ENCODE measurements at places on chromosomes 4 and X. TPM values are rescaled to one million over a fixed set of nuclear protein-coding genes. Genes with fewer than 3 reads are reported as not detected.
A peak's percentile ranks its signal among the peaks of the same experiment; 100 is the strongest.

GRCh38 chr4:144584428-144584827 is 61.5 kb upstream of the HHIP start:
- no peak overlapping the region for H3K4me3 ChIP-seq
- H3K27me3 ChIP-seq, result no peaks in the 10 kb centered on the region
- no peak overlapping the region for H3K27ac ChIP-seq
- no peaks in the 10 kb centered on the region for H3K36me3 ChIP-seq
- no peak for DNase-seq
- H3K4me1 ChIP-seq, result no peaks in the 10 kb centered on the region

GRCh38 chr4:22372986-22373385 is 142.9 kb downstream of the ADGRA3 start:
- no peaks in the 10 kb centered on the region for H3K36me3 ChIP-seq
- H3K27ac ChIP-seq, result no peak overlapping the region
- H3K4me1 ChIP-seq, result no peaks in the 10 kb centered on the region
- H3K27me3 ChIP-seq, result no peaks in the 10 kb centered on the region
- no peak overlapping the region for H3K4me3 ChIP-seq
- DNase-seq, result no peak

DNA sequence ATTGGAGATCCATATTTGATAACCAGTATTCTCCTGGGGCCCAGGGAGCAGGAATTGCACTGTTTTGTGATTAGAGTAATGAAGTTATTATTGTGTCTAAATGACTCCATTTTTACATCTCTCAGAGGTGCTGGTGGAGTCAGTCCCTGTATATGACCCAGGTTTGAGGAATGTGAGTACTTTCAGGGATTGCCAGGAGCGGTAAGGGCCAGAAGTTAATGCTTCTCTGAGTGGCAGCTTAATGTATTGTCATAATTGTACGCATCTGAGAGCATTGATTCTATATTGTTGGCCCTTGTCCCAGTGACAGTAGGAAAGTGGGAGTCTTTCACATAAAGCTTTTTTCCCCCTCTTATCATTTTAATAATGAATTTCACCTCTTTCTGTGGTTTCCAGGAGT is 146.2 kb downstream of the GATB start:
- no peaks in the 10 kb centered on the region for H3K4me1 ChIP-seq
- no peaks in the 10 kb centered on the region for H3K36me3 ChIP-seq
- H3K27ac ChIP-seq, result no peak overlapping the region
- no peak overlapping the region for H3K4me3 ChIP-seq
- no peaks in the 10 kb centered on the region for H3K27me3 ChIP-seq
- DNase-seq, result no peak

- no peaks in the 10 kb centered on the region for H3K27me3 ChIP-seq
- H3K27ac ChIP-seq, result no peak overlapping the region
- no peak overlapping the region for H3K4me3 ChIP-seq
- DNase-seq, result no peak
Measured at GRCh38 chrX:7219153-7219705, 71.3 kb upstream of the PUDP start.

DNA sequence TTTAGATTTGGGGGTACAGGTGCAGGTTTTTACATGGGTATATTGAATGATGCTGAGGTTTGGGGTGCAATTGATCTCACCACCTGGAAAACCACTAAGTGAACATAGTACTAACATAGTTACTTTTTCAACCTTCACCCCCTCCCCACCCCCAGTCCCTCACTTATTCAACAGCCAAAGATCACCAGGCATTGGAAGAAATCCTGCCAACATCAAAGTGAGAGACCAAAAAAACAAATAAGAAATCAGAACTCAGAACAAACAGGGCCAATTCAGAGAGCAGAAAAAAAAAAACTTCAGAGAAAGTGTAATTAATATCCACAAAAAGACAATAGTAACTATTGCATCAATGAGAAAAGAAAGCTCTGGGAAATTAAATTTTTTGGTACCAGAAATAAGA is 20.5 kb upstream of the LAP3 start:
- no peaks in the 10 kb centered on the region for H3K4me1 ChIP-seq
- H3K4me3 ChIP-seq, result no peak overlapping the region
- H3K36me3 ChIP-seq, result no peaks in the 10 kb centered on the region
- DNase-seq, result no peak
- H3K27ac ChIP-seq, result no peak overlapping the region

- H3K36me3 ChIP-seq, result peaks cover 28% of the 10 kb centered on the region
- no peak for DNase-seq
- H3K27ac ChIP-seq, result no peak overlapping the region
Measured at GRCh38 chr4:24824720-24825119, 29.3 kb downstream of the SOD3 start.

DNA sequence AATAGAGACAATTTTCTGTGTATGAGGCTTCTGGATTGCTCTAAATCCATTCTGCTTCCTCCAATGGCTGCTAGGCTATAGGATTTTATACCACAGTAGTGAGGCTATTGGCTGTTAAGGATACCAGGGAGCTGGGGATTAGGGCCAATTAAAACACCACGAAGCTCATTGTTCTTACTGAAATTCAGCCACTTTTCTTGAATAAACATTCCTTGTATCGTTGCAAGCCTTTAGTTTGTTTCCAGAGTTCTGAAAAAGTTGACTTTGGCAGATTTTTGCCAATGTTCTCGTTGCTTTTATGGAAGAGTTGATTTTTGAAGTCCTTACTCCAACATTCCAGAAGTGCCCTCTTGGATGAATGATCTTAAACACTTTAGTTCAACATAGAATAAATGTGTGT is 238.4 kb upstream of the TEX13A start:
- H3K27ac ChIP-seq, result no peak overlapping the region
- no peaks in the 10 kb centered on the region for H3K36me3 ChIP-seq
- no peaks in the 10 kb centered on the region for H3K27me3 ChIP-seq
- no peak overlapping the region for H3K4me3 ChIP-seq
- DNase-seq, result no peak

SH3RF1 gene
- total RNA-seq, result 24.0 TPM

CD99 gene
- 288 TPM for total RNA-seq

- H3K36me3 ChIP-seq, result peaks cover 8% of the 10 kb centered on the region
- H3K4me1 ChIP-seq, result peaks cover 21% of the 10 kb centered on the region
- H3K4me3 ChIP-seq, result peak overlapping the region; percentile 80
- no peaks in the 10 kb centered on the region for H3K27me3 ChIP-seq
- no peak for DNase-seq
Measured at GRCh38 chr4:70994069-70994366, 569 bp downstream of the DCK start.

DNA sequence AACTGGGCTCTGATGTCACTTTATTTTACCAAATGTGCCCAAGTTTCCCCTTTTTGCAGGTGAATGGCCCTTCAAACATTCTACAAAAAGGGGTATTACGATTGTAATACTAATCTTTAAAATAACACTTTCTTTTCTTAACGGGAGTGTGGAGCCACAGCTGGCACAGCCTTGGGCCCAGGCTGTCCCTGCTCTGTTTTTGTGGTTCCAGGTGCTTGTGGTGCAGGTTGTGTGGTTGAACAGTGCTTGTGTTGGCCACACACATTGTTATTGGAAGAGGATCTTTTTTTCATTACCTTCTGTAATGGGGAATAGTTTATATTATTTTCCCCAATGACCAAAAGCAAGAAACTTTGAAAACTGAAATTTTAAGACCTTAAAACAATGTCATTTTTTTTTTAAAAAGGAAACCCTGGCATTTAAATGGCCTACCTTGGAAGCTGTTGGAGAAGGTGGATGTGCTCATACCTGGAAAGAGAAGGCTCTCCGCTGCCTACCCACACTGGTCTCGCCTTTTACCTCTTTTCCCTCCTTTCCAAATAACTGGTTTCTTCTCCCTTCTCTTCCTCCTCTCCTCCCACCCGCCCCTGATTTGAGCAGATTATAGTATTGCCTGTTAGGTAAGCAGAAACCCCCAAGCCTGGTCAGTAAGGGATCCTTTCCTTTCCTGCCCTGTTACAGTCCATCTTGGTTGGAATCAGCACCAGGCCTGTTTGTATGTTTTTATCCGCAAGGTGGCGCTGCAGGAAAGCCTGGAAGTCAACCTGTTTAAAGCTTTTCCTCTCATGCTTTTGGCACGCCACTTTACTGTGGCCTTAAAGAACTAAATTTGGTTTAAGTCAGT is 28.6 kb downstream of the HADH start:
- H3K27me3 ChIP-seq, result no peaks in the 10 kb centered on the region
- H3K36me3 ChIP-seq, result peaks cover 46% of the 10 kb centered on the region
- H3K4me1 ChIP-seq, result no peaks in the 10 kb centered on the region
